ENCODE measurements at places on chromosomes 13 and 19.

- DNase-seq: no peak
These were observed 53.9 kb downstream of the RXFP2 start for GRCh38 chr13:31793246-31793645.

DNA sequence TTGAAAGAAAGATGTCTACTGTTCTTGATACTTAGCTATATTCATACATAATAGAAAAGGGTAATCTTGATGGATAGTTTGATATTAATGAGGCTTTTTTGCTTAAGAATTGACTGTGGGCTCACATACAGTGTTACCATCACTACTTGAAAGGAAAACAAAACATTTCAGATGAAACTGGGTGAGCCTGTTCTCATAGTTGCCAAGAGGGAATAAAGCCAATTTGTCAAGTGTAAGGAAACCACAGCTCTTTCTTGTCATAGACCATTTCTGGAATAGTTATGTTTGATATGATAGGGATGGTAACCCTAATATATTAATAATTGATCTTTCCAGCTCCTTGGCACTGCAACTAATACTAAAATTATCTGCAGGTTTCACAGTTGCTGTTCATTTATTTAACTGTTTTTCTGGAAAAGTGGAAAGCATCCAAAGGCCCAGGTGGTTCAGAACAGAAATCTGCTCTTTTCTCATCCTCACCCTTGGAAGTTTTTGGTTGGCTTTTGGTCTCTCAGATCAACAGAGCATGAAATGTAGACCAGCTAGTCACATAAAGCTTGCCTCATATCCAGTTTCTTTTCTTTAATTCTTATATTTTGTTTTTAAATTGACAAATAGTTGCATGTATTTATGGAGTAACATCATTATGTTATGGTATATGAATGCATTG lies 43.2 kb downstream of the ARHGEF7 start:
- no peak for DNase-seq

- no peak for DNase-seq
These were observed 483.2 kb upstream of the SLITRK6 start for GRCh38 chr13:86282442-86282841.

- DNase-seq: no peak
These were observed 180.4 kb downstream of the RBM26 start for GRCh38 chr13:79225487-79226232.

DNA sequence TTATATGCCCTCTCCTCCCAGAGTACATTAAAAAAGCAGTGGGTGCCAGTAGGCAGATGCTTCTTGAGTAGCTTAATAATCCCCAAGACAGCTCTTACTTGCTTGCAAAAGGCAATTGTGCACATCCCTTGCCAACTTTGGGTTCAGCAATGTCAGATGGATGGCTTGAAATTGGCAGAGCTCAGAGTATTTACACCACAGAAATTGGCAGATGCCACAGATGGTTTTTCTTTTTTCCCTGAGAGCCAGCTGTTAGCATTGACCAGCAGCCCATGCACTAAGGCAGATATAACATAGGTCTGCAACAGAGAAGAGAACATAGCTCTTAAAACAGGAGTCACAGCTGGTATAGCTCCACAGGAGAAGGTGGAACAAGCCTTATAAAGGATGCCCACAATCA lies 18.4 kb upstream of the RNASEH2B start:
- no peak for DNase-seq

DNA sequence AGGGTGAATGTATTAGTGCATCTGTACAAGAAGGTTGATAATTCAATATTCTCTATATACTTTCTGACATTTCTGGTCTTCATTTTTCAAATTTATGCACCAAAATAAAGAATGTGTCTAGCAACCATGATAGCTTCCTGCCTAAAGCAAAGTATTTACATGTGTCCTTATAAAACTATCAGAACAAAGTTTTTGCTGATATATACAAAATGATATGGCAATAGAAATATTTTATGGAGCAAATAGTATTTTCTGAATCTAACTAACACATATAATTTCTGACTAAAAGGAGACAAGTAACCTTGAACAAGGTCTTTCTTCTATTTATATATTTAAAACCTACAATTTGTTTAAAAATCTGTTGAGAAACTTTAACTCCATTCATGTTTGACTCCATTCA lies 184.9 kb downstream of the DIAPH3 start:
- no peak for DNase-seq

- no peak for DNase-seq
These were observed 161.0 kb downstream of the KCTD12 start for GRCh38 chr13:76725211-76725610.

DNA sequence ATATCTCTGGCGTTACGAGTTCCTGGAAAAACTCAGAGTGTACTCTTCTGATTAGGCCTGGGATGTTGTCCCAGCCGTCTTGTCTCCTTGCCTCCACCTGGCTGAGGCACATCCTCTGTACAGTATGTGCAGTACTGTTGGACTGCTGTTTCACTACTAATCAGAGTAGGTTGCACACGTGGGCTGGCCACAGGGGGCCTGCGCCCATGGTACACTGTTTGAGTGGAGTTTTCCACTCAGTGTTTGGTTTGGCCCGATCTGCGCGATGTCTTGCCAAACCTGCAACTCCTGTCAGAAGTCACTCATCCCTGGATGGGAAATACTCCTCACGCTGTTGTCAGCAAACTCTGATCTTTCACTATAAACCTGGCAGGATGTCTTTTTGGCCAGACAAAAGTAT lies 189.6 kb upstream of the CSNK1A1L start:
- DNase-seq: no peak

DNA sequence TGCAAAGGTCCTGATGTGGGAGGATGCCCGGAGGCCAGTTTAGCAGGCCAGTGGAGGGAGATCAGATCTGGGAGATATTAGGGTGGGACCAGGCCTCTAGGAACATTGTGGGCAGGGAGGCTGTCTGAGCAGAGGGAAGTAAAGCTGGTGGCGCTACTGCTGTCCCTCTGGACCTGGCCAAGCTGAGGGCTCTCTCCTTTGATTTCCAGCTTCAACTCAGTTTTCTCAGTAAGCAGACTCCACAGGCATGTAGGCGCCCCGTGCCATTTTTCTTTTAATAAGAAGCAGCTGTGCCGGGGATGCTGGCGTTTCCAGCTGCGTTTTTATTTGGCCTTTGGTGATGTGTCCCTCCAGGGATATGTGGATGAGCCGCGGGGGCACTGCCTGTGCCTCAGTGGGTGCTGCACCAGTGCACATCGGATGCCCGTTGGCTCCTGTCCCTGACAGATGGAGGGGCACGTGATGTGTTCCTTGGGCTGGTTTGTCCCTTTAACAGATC lies 6.7 kb downstream of the DNM2 start:
- no peak for DNase-seq

GRCh38 chr13:111080642-111081041 lies 34.5 kb upstream of the ARHGEF7 start:
- no peak for DNase-seq

DNA sequence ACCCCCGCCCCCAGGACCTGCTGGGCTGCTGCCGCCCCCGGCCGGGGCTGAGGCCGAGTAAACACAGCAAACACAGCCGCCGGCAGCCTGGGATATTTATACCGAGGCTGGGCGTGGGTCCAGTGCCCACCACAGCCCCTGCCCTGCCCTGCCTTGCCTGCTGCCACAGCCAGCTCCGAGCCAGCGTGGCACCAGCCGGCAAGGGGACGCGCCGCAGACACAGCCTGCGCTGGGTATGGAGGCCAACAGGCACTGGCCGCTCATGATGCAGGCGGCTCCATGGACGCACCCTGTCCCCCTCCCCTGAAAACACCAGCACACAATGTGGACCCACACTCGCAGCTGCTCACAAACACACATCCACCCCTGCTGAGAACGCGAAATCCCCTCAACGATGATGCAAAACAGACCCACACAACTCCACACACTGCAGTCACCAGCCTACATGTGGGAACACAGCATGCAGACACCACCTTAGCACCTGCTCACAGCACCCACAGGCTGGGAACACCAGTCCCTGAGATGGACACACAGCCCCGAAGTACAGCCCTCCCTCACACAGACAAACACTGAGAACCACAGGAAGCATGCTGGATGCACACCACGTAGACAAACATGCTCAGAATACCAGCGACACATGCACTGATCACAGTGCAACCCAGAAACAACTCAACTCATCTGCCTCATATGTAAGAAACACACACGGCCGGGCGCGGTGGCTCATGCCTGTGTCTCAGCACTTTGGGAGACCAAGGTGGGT lies 16.2 kb downstream of the CCDC97 start:
- peak; percentile 68 for DNase-seq

DNA sequence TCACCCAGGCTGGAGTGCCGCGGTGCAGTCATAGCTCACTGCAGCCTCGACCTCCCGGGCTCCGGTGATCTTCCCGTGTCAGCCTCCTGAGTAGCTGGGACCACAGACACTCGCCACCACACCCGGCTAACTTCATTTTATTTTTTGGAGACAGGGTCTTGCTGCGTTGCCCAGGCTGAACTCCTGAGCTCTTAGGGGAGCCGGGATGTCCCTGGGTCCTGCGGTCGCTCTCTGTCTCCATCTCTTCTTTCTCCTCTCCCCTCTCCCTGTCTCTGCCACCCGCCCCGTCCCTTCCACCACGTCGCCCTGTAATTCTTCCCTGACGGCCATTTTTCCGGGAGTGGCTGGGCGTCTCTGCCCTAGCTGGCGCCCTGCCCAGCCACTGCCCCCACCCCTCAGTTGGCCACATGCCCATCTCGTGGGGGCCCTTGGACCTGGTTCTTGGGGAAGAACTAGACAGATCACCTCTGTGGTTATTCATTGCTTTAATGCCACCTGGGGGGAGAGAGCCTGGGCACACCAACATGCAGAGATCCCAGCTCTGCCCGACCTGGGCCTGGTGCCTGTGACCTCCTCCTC lies 18.9 kb downstream of the ARID3A start:
- no peak for DNase-seq

- no peak for DNase-seq
These were observed 14.1 kb upstream of the CCNA1 start for GRCh38 chr13:36418022-36418805.

DNA sequence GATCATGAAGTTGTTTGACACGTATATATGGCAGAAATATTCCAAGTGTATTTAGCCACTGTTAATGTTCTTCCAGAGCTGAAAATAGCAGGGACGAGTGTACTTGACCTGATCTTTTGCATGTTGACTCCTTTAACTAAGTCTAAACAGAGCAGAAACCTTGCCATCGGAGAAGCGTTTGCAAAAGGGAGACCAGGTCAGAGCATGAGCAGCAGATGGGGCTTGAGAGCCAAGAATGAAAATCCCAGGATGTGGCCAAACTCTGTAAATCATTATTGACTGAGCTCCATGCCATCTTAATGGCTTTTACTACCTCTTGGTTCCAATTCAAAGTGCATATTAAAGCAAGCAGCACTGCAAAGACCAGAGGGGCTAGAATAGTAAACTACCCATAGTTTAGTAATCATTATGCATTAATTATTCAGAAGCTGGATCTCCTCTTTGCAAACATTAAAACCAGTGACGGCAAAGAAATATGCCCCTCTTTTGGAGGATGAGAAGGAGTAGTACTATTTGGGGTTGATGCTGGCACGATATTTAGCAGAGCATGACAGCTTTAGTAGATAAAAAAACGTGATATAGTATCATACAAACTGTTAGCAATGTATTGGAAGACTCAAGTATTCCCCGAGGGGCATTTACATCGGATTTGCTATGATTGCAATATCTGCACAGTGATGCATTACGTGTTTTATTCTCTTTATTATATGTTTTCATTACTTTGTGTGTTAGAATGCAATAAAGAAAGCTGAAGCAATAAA lies 55.7 kb downstream of the FAM216B start:
- no peak for DNase-seq

- DNase-seq: no peak
These were observed 115.8 kb upstream of the SPACA7 start for GRCh38 chr13:112260108-112261055.

DNA sequence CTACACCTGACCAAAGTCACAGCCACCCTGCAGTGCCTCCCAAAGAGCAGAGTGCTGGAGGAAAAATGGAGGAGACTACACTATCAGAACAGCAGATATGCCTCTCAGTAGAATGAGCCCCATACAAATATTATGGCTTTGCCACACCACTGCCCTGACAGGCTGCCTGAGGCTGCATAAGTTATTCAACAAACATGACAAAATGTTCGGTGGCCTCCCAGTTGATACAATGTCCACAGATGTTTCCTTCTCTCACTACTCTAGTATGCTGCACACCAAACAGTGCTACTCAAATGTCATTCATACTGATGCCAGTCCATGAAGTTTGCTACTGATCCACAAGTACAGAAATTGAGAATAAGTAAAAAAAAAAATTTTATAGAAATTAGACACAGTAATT lies 41.0 kb downstream of the N4BP2L2 start:
- DNase-seq: no peak
